ENCODE measurements at places on chromosomes 4 and X. TPM values are rescaled to one million over a fixed set of nuclear protein-coding genes. Genes with fewer than 3 reads are reported as not detected.

GRCh38 chrX:154329294-154329693 is 33.7 kb downstream of the TKTL1 start:
- no peak for DNase-seq

DNA sequence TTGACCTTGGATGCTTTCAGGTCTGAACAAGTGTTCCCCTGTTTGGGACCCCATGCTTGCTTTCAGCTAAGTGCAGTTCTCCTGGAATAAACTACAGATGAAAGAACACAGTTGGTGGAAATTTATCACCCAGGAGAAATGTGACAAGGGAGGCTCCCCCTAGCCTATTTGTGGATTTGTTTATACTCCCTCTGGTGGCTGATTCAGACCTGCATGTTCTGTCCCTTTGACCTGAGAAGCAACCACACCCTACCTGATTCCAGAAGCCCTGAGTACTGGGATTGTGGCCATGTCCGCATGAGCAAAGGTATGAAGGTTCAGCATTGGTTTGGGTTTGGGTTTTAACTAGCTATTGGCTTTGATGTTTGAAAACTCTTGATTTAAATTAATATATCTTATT is 440.9 kb downstream of the MID1IP1 start:
- no peak for DNase-seq

DNA sequence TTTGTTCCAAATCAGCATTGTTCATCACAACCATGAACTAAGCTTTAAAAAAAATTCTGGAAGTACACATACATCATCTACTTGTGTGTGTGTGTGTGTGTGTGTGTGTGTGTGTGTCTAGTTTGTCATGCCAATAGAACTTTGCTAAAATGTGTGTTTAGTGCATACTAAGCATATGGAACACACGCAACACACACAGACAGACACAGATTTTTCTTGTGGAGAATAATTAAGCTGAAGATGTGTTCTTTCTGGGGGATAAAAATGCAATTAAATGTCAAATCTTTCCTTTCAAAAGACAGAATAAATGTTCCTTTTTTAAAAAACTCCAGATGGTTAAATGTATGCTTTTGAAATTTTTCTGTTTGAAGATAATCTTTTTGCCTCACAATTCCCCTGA is 530.4 kb upstream of the INTU start:
- DNase-seq: no peak

The RAB40AL gene
- polyA plus RNA-seq: not detected

GRCh38 chrX:926070-926469 is 286.4 kb downstream of the CRLF2 start:
- no peak for DNase-seq

- DNase-seq: no peak
These were observed 2.2 kb downstream of the CLCN3 start for GRCh38 chr4:169622566-169622965.

The CYBB gene
- 0.63 TPM for polyA plus RNA-seq

DNA sequence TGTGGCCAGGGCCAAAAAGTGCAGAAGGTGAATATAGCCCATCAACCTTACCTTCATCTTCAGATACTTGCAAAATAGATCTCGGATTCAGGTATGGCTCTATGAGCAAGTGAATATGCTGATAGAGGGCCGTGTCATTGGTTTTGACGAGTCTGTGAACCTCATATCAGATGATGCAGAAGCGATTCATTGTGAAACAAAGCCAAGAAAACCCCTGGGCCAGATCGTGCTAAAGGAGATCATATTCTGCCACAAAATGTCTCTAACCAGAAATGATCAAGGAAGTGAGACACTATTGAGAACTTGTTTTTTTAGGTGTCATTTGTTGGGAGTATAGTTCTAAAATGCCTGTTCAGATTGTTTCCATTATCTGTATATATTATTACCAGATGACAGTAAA is 48.3 kb downstream of the PDK3 start:
- no peak for DNase-seq

DNA sequence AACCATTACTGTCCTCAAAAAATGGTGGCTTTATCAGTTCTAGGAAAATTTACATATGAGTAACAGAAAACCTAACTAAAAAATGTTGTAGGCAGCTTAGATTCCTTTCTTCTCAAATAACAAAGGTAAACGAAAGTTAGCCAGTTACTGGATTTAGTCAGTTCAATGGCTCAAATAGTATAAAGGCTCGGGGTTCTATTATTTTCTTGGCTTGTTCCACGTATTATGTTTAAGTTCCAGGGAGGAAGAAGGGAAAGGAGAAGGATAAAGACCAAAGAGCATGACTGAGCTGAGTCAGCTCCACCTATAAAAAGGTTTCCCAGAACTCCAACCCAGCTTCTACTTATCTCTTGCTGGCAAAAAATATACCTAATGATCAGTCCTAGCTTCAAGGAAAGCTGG is 41.0 kb upstream of the MAB21L2 start:
- no peak for DNase-seq

The FOXO4 gene
- polyA plus RNA-seq: 31.7 TPM

The REELD1 gene
- polyA plus RNA-seq: 0.10 TPM

- DNase-seq: no peak
These were observed 78.7 kb downstream of the ARAP2 start for GRCh38 chr4:36165631-36166005.

The ZNF827 gene
- 2.6 TPM for polyA plus RNA-seq

The CLIC2 gene
- 2.1 TPM for polyA plus RNA-seq

DNA sequence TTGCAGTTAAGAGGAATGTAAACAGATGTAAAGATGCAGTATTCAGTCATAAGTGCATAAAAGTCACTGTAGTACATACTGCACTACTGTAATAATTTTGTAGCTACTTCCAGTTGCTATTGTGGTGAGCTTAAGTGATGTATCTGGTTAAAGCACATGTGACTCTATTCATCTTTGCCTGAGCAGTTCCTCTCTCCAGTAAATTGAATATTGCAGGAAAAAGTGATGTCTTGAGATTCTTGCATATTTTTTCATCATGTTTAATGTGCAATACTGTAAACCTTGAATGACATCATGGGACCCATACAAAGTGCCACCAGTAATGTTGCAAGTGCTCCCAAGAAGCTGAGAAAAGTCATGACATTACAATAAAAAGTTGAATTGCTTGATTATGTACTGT is 9.6 kb downstream of the UBA6 start:
- no peak for DNase-seq

DNA sequence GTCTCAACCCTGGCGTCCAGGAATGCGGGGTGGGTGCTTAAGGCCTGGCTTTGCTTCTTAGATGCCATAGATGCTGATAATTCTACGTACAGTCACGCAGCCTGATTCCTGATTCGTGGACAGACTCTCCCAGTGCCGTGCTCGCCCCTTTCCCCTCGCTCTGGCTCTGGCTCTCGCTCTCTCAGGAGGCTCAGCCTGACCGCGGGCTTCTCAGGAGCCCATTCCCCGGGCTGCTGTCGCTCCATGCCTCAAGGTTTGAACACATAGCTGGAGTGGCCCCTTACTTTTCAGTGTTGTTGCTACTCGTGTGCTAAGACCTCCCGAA is 59.2 kb upstream of the ZC4H2 start:
- DNase-seq: peak; percentile 16

- no peak for DNase-seq
These were observed 17.9 kb downstream of the EXOC1 start for GRCh38 chr4:55871299-55871800.

DNA sequence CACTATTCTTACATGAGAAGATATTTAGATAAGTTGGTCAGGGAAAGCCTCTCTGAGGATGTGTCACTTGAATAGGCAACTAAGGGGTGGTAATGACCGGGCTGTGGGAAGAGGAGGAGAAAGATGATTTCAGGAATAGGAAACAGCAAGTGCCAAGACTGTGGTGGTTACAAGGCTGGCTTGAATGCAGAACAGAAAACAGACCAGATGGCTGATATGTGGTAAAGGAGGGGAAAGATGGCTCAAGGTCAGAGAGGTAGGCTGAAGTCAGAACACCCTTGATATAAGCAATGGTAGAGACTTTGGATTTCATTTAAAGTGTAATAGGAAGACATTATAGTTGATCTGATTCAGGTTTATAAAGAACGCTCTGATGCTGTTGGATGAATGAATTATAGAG is 15.0 kb downstream of the TLR7 start:
- DNase-seq: no peak

DNA sequence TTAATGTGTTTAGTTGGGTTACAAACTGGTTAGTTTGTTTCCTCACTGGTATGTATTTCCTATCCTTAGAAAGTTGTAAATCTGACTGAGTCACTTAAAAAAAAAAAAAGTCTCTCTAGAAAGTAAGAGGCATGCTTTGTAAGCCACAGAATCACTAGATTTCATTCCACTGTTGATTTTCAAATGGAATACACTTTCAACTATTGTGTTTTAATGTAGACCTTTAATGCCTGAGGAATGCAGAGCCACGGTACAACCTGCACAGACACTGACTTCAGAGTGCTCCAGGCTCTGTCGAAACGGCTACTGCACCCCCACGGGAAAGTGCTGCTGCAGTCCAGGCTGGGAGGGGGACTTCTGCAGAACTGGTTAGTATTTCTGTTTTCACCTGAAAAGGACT is 88.6 kb downstream of the HHIP start:
- no peak for DNase-seq

DNA sequence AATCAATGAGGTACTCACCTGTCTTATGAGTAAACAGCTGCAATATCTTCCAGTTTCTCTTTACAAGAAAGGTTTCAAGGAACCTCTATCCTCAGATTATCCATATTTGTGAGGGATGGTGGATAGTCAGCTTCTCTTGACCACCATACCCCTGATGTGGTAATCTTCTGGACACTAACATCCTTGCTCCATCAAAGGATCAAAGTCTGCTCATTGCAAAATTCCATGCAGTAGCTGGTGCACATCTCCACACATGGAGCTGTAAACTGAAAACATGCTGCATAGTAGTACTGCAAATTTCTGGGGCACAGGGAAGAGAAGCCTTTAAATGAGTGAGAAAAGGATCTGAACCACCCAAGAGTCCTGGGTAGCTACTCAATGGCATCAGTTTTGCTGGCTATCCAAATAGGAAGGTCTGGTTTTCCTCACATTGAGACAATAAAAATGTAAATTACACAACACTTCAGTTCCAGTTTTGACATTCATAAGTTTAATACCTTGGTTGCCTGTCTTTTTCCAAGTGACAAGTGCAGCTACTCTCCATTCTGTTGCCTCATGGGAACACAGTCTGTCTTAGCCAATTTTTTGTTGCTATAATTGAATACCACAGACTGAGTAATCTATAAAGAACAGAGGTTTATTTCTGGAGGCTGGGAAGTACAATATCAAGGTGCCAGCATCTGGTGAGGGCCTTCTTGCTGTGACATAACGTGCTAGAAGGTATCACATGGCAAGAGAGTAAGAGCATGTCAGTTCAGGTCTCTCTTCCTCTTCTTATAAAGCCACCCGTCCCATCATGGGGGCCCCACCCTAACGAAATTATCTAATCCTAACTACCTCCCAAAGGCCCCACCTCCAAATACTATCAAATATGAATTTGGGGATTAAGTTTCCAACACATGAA is 34.4 kb upstream of the ARHGEF6 start:
- no peak for DNase-seq

GRCh38 chrX:17441965-17442364 is 67.0 kb downstream of the NHS start:
- DNase-seq: no peak

GRCh38 chr4:84907145-84907544 is 59.3 kb downstream of the WDFY3 start:
- no peak for DNase-seq

DNA sequence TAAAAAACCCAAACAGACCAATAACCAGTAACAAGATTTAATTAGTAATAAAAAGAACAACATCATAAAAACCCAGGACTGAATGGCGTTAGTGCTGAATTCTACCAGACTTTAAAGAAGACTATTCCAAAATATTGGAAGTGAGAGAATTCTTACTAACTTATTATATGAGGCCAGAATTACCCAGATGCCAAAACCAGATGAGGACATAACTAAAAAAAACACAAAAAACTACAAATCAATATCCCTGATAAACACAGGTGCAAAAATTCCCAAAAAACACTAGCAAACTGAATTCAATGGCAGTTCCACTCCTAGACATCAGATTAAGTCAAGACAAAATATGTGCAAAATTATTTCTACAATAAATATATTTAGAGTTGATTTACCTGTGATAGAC is 400.1 kb upstream of the PABPC4L start:
- DNase-seq: no peak

DNA sequence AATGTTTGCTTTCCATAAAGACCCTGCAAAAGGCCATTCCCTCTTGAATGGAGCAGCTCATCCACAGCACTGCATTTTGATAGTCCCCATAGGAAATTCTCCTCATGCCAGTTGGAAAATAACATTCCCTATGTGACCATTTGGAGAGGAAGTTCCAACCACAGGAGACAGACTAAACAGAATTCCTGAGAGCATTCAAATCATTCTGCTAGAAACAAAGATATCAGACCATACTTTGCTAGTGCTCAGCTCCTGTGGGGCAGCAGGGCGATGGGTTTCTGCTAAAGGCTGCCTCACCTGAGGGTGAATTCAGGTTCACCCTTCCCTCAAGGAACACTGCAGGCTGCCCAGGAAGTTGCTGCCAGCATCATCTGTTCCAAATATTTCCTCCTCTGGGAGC is 58.8 kb downstream of the LNX1 start:
- DNase-seq: no peak

GRCh38 chr4:132108784-132109183 is 1040.3 kb upstream of the PCDH10 start:
- DNase-seq: no peak

All from psoas muscle (tissue), 8 donors.